ENCODE measurements at places on chromosomes 1 and 21.

GRCh38 chr1:221983444-221983843, 241.6 kb upstream of the DUSP10 start:
- DNase-seq, result no peak

- no peak for DNase-seq
These were observed 24.4 kb downstream of the PLXNA2 start for GRCh38 chr1:208219659-208220282.

DNA sequence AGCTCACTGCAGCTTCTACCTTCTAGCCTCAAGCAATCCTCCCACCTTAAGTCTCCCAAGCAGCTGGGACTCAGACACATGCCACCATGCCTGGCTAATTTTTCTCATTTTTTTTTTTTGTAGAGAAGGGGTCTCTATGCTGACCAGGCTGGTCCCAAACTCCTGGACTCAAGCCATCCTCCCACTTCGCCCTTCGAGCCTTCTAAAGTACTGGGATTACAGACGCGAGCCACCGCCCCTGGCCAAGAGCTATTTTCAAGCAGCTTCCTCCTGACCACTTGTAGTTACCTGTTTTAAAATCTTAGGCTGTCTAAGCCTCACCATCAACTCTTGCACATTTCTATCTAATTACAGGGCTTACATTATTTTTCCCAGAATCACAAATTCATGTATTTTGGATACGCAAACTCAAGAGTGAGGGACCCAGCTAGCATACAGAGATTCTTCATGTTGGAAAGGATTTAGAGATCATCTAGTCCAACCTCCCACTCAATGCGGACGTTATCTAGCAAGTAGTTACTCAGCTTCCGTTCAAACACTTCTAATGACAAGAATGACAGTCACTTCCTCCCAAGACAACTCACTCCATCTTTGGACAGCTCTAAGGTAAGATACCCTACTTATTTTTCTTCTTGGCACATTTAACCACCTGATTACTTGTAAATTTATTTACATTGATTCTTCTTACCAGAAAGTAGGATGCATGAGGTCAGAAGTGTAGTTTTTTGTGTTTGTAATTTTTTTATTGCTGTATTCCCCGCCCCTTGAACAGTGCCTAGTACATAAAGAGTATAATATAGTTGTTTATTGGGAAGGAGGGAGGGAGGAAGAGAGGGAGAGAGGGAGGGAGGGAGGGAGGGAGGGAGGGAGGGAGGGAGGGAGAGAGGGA, 65.4 kb downstream of the LUZP1 start:
- DNase-seq, result no peak

GRCh38 chr1:151893176-151893924, 16.0 kb downstream of the THEM4 start:
- DNase-seq, result no peak

GRCh38 chr1:91724231-91724630, 161.7 kb downstream of the TGFBR3 start:
- no peak for DNase-seq

DNA sequence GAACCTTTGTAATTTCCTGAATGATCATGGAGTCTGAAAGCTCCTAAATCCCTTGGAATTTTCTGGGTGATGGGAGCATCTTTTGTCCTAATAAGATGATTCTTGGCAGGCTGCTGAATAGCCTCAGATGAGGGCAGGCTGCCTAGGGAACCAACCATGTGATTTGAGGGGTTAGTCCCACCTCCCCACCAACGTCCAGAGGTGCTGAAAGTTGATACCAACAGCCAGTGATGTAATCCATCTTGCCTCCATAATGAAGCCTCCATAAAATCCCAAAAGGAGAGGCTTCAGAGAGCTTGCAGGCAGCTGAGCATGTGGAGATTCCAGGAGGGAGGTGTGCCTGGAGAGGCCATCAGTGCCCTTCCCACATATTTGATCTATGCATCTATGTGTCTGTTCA, 43.7 kb downstream of the GTF2B start:
- DNase-seq, result no peak

DNA sequence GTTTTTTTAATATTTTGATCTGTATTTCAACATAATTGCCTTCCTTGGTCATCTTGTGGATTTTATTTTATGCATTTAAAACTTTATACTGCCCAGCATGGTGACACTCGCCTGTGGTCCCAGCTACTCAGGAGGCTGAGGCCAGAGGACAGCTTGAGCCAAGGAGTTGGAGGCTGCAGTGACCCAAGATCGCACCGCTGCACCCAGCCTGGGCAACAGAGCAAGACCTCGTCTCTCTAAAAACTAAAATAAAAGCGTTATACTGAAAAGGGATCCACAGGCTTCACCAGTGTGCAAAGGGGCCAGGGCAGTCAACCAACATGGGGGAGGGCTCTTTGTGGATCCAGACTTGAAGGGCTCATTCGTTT, 1.4 kb downstream of the NID1 start:
- DNase-seq, result no peak

DNA sequence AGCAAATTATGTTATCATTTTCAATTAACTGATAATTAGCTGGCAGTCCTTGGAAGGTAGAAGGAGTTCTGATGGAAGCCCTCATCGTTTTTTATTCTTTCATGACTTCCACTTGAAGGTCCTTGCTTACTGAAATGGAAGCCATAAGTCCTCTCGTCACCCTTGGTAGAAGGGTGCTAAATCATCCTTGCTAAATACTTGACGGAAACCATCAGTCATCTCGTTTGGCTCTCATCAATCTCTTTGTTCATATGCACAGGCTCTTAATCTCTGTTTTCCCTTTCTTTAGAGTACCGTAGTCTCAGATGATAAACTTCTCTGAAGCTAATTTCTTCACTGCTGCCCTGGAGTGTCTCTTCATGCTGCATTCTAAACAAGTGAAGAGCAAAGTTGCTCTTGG, 34.5 kb downstream of the UCK2 start:
- no peak for DNase-seq

DNA sequence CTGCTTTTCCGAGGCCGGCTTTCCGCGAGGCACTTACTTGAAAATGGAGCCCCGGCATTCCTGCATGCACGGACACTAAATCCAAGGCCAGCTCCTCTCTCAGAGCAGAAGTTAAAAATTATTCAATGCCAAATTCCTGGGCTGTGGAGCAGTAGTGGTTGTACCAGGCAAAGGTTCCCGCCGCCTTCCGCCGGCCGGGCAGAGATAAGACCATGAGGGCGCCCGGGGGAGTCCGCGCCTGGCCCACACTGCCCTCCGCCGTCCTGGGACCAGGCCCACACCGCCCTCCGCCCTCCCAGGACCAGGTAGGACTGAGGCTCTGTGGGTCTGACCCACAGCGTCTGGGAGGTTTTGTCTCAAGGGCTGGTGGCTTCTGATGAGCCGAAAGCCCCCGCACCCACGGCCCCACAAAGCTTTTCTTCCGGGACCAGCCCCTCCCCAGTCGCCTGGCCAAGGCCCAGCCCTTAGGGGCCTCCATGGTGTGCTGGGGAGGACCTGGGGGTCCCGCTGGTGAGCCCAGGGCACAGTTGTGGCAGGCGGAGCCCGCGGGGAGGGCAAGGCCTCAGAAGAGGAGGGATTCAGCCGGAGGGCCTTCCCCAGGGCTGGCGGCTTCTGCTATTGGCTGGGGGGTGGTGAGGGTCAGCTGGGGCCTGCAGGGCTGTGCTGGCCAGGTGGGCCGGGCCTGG, 12.7 kb upstream of the C1orf159 start:
- no peak for DNase-seq

DNA sequence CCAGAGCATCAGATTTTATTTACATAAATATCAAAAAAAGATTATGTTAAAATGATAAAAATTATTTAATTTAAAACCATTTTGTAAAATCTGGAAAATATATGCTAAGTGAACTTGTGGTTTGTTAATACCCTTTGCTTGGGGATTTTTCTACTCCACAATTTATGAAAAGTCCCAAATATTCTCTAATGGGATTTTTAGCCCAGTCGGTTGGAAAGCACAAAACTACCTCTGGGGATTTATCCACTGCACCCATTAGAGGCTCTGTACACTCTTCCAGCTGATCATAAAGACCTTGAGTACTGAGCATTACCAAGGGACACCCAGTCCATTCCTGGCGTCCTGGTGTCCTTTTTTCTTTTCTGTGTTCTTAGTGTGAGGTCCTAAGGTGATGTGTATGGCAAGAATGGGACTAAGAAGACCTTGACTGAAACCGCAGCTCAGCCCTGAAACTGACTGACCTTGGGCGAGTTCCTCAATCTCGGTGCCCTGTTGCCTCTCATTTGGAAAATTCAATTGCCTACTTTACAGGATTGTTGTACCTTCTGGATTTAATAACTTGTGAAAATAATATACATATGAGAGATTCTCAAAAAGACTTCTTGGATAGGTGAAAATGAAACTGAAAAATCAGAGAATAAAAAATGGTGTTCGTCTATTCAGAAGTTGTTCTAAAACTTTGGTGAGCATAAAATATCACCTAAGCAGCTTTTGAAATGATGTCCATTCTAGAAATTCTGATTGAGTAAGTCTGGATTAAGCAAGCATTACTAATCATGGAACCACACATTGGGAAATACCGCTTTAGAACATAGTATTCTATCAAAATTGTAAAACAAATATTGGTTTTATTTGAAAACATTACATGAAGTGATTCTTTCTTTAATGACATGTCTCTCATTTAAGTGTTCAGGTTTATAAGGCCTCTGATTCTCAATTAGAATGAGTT, 21.5 kb upstream of the SAMSN1 start:
- no peak for DNase-seq

DNA sequence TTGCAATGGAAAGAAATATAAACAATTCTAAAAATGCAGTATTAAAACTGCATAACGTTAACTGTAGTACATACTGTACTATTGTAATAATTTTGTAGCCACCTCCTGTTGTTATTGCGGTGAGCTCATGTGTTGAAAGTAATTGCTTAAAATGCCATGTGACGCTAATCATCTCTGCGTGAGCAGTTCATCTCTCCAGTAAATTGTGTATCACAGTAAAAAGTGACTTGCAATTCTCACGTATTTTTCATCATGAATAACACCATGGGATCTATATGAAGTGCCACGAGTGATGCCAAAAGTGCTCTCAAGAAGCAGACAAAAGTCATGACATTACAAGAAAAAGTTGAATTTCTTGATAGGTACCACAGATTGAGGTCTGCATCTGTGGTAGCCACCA, 82.4 kb upstream of the CYYR1 start:
- no peak for DNase-seq

- DNase-seq, result no peak
These were observed 44.0 kb downstream of the OPRD1 start for GRCh38 chr1:28855969-28856368.

- DNase-seq, result no peak
These were observed 723.7 kb downstream of the RWDD3 start for GRCh38 chr1:95957748-95958147.

DNA sequence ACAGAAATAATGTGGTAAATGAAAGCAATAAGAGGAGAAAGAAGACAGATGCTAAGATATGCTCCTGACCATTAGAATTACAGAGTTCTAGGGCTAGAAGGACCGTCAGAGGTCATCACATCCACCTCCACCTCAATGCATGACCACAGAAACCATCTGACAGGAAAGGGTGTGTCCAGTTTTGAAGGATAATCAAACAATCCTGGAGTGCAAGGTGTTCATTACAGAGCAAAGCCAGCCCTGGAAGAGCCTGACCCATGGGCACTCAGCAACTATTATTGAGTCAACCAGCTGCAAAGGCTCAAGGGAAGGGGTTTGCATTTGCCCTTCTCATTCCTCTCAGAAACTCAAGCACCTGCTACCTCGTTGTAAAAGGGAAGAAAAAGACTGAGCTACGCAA, 46.4 kb downstream of the TOR1AIP2 start:
- no peak for DNase-seq

DNA sequence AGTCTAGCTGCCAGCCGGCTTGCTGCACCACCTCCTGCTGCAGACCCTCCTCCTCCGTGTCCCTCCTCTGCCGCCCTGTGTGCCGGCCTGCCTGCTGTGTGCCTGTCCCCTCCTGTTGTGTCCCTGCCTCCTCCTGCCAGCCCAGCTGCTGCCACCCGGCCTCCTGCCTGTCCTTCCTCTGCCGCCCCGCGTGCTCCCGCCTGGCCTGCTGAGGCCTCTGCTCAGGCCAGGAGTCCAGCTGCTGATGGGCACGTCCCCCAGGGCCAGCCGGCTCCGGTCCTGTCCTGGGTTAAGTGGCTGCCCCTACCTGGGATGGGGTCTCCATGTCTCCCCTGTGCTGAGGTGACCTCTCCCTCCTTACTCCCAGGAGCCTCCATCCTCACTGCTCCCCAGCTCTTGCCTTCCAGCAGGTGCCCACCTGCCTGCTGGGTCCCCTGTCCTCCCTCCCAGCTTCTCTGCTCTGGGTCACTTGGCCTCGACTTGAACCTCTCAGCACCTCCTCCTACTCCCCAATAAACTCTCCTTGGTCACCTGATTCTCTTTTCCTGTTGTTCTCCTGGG, 870 bp downstream of the KRTAP10-8 start:
- DNase-seq, result no peak

GRCh38 chr1:166544561-166544960, 294.7 kb upstream of the POGK start:
- DNase-seq, result no peak

- no peak for DNase-seq
These were observed 7.6 kb downstream of the DENND2D start for GRCh38 chr1:111192658-111193519.

DNA sequence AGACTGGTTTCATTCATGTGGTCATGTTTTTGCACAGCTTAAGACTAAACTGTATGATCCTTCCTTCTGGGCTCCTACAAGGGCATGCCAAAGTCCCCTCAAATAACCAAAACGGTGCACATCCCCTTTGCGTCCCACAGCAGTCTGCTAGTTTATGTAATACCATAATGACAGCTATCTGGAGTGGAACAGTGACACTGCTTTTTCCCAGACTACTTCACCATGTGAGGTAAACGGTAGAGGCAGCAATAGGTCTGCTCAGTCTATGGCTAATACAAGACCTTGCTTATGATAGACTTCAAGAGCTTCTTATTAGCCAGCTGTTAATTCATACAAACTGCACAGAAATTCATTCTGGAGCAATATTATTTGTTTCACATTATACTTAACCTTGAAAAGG, 395.5 kb downstream of the SMYD3 start:
- no peak for DNase-seq

DNA sequence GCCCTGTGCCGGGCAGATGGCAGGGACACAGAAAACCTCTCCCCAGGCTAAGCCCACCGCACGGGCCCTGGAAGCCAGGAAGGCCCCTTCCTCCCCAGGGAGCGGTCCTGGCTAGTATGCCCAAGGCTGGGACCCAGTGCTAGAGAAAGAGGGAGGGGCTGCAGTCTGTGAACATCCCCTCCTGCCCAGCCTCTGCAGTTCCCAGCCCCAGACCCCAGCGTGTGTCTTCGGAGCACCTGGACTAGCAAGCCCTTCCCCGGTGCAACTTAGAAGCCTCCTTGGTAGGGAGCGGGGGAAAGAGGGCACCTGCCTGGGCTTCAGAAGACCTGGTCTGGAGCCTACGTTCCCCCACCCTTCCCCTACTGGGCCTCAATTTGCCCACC, 2.1 kb downstream of the PLEKHG5 start:
- DNase-seq, result no peak

All from fibroblast of the conjunctiva (primary cell).